ENCODE measurements at places on chromosomes 7 and 10.

DNA sequence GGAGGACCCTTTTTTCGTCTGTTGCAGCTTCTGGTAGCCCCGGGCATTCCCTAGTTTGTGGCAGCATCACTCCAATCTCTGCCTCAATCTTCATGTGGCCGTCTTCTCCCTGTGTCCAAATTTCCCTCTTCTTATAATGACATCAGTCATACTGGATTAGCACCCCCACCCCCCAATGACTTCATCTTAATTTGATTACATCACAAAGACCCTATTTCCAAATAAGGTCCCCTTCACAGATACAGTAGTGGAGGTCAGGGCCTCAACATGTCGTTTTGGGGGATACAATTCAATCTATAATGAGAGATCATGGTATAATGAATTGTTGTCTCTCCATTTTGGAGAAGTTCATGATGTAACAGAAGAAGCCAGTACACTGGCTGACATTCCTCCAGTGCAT is 28.1 kb upstream of the EZH2 start:
- DNase-seq = no peak

DNA sequence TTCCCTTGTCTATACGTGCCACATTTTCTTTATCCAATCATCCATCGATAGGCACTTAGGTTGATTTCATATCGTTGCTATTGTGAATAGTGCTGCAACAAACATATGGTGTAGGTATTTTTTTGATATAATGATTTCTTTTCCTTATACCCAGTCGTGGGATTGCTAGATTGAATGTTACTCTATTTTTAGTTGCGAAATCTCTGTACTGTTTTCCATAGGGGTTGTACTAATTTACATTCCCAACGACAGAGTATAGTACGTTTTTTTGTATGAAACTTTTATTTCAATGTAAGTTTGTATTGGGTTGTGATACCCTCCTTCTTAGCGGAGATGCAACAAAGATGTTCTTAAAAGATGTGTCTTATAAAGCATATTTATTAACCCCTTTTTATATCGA is 30.0 kb downstream of the AKR1B1 start:
- DNase-seq = no peak

- no peak for DNase-seq
Measured at GRCh38 chr10:106873770-106874603, 290.5 kb downstream of the SORCS1 start.

GRCh38 chr7:131957338-131958020 is 401.1 kb upstream of the PODXL start:
- DNase-seq = no peak

GRCh38 chr7:16295558-16295957 is 125.8 kb downstream of the CRPPA start:
- DNase-seq = no peak

DNA sequence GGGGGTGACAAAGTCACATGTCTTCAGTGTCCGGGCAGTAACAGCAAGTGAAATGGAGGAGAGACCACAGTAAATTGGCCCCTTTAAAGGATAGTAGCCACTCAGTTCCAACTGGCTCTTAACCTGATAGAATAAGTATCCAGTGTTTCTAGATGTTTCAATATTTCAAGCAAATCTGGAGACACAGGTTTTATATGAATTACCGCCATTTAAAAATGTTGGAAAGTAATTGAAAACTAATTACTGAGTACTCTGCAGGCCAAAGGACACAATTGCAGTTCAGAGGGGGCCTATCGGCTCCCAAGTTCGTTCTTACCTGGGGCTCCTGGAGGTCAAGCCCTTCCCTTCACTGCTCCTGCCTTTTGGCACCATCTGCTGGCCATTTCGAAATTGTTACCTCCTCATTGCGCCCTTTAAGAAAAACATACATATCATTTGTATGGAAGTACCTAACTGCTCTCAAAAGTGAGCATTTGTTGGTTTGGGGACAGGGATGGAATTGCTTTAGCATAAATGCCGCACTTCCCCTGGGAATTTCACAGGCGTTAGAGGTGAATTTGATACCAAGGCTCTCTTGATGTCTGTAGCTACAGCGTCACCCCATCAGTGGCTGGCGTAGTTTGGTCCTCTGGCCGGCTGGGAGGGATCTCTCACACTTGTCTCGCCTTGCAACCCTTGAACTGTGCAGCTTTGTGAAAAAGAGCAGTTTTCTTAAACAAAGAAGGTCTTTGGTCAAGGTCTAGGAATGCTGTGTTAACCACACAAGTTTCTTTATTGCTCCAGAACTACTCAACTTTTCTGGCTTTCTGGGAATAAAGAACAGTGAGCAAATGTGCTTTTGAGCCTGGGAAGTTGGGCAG is 220.0 kb downstream of the ARHGAP21 start:
- peak; percentile 52 for DNase-seq

DNA sequence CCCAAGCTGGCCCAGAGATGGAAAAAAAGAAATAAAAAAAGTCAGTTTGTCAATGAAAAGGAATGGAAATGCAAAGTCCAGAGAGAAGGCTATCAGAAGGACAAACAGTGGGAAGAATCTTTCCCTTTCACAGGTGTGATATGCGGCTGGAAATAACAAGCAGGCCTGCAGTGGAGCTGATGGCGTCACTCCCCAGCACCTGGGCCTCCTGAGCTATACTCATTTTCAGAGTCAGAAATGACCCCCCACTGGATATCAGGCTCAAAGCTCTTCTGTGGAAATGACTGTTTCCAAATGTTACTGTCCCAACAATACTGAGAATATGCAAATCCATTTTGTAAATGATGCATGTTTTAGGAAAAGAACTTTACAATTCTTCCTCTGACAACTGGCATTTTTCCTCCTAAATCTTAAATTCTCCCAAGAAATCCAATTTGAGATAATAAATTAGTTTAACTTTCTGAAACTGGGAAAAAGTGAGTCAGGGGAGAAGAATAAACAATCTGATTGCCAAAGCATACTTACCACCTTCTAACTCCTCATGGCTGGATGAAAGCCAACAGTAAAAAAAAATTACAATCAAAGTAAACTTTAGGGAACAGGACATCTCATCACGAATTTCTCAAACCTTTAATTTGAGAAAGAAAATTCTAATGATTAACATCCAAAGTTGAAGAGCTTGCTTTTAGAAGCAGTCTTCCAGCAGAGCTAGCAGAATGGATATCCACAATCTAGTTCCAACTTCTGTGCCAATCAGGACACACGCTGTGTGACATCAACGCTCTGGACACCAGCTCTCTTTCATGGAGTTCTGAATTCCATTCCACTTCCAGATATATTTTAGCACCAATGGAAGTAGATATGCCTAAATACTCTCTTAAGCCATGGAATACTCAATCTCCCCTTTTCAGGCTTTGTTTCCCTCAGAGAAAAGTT is 5.3 kb upstream of the CUZD1 start:
- no peak for DNase-seq

- DNase-seq = no peak
Measured at GRCh38 chr10:90148116-90148855, 446.9 kb downstream of the KIF20B start.

DNA sequence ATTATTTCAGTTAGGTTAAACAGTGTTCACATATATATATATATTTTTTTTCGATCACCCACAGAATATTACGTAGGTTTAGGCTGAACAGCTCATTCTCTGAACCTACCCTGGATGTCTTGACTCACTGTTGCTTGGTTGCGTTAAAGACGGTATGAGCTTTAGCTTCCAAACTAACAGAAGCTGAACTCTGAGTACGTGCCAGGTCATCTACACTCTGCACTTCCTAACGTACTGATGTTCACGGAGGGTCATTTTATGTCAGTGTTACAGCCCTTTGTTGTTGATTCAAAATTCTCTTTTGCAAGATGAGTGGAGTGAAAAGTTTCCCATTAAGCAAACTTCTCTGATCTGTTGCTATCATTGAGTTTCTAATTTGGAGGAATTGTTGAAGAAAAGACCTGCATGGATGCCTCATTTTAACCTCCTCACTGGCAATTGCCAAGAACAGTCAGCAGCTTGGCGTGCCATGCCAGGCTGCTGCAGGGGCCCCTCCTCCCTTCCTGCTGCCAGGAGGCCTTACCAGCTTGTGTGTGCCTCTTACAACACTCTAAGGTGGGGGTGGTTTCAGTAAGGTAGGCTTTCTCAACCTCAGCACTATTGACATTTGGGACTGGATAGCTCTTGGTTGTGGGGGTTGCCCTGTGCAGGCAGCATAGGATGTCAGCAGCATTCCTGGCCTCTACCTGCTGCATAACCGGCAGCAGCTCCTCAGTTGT is 44.3 kb downstream of the INSYN2A start:
- no peak for DNase-seq

DNA sequence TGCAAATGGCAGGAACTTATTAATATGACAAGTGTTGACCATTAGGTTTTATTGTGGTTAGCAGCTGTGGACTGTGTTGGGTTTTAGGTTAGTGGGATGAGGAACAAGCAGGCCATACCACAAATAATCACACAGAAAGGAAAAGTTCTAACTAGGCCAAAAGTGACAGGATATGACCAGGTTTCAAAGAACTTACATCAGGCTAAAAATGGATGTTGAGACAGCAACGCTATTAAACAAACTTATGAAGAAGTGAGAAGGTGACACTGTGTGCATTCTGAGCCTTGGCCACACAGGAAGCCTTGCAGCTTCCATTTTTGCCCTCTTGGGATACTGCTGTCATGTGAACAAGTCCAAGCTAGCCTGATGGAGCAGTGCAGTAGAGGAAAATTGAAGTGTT is 568.8 kb downstream of the HTR7 start:
- no peak for DNase-seq

GRCh38 chr10:18158773-18159265 is 18.6 kb downstream of the CACNB2 start:
- DNase-seq = no peak

DNA sequence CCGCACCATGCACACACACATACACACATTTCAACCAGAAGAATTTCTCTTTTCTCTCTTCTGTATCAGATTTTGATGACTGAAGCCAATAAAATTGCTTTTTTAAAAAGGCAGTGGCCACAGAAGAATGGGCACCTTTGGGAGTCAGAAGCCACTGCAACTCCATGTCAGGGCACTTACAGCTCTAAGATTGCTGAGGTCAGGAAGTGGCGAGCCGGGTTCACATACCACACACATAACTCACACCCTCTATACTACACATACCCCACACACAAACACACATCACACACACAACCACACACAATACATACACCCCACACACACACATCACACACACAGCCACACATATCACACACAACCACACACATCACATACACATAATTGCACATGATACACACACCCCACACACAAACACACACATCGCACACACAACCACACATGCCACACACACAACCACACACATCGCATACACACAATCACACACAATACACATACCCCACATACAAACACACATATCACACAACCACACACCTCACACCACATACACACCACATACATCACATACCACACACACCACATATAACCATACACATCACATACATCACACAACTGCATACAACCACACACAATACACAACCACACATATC is 31.2 kb downstream of the GPRIN2 start:
- no peak for DNase-seq

- DNase-seq = no peak
Measured at GRCh38 chr7:75892634-75893272, 13.9 kb downstream of the RHBDD2 start.

DNA sequence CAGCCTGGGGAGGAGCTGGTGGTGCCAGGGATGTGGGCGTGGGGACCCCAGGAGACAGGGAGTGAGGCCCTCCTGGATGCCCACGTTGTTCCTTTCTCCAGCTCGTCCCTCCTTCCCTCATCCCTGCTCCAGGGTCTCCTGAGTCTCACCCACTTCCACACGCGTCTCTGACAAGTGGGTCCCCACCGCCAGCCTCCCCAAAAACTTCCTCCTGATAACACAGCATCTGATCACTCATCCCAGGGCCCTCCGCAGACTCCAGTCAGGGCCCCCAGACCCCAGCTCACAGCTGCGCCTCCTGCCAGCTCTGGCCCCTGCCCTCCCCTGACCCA is 60.6 kb upstream of the INPP5A start:
- DNase-seq = no peak

- no peak for DNase-seq
Measured at GRCh38 chr10:56266120-56266519, 94.9 kb downstream of the ZWINT start.

DNA sequence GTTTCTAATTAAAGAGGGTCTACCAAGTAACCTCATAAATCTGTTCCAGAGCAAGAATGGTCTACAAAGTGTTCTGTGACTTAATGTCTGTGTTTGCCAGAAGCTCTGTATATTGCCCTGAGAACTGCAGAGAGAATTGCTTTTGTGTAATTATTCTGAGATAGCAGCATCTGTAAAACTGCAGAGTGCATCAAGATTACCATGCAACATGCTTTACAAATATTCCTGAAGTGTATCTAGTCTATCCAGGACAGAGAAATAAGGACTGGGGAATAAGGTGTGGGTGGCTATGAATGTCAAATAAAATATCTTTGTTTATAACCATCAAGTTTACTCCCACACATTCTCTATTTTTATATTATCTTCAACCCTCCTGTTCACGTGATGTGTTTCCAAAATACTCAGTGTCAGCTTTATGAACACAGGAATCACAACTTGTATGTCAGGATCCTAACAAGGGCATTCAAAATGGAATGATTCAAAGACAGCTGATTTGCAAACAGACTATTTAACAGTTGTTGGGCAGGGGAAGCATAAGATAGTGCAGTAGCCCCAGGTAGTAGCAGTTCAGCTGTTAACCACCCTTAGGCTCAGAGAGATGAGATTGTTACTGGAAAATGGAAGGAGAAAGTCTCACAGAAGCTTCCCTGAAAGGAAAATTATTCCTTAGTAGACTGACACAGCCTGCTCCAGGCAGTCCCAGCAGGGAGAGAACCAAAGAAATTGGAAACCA is 15.3 kb upstream of the LIPA start:
- DNase-seq = no peak

- DNase-seq = no peak
Measured at GRCh38 chr10:2898509-2898860, 168.9 kb upstream of the PFKP start.

DNA sequence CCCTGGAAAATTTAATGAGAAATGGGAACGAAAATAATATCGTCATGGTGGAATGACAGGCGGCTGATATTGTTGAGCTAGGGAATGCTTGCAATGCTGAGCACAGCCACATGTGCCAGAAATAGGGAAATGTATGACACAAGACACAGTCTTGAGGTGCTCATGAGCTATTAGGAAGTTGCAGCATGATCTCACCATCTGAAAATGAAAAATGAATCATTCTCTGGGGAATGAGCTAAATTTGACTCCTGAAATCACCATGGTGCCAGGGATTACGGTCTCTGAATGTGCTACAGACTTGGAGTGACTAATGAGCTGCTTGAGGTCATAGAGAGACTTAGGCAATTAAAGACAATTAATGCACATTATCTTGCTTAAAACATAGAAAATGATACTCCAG is 845.0 kb downstream of the CNTNAP2 start:
- DNase-seq = no peak

GRCh38 chr10:84012831-84013458 is 126.4 kb upstream of the GHITM start:
- peak; percentile 37 for DNase-seq

Measured in GM13977 (cell line).